ENCODE measurements at places on chromosomes 6 and 20. TPM values are rescaled to one million over a fixed set of nuclear protein-coding genes. Genes with fewer than 3 reads are reported as not detected.

DNA sequence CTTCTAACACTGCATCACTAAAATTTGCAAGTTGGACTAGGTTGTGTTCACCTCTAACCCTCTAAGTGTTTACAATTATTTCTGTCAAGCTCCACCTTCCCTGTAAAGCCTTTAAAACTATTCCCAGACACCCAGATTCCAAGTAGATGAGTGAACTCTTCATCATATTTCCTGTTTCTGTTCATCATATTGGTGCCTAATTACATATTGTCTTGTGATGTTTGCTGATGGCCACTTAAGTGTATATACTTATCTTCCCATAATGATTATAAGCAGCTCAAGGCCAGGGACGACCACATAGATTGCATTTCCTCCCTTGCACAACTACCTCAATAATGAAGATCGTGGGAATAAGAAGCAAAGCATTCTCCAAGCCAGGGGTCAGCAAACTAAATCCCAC lies 16.8 kb downstream of the TNFRSF21 start:
- no peak for DNase-seq

GRCh38 chr6:147514831-147515230 lies 6.3 kb downstream of the SAMD5 start:
- DNase-seq: no peak

- no peak for DNase-seq
Measured at GRCh38 chr6:43283905-43284304, 14.2 kb upstream of the SLC22A7 start.

DNA sequence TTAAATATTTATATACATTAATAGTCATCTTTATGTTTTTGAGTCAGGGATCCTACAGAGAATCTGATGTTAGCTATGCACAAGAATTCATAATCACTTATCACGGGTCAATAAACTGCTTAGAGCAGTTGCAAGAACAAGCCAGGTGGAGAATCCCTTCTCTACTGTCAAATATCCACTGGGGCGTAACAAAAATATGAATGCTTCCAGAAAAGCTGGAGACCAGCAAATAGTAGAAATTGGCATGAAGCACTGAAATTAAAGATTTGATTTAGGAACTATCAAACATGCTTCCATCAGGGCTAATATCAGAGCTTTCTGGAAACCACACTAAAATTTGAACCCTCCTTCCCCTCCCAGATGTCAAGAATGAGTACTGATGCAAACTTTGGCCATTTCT lies 37.3 kb downstream of the ADGRG6 start:
- DNase-seq: no peak

DNA sequence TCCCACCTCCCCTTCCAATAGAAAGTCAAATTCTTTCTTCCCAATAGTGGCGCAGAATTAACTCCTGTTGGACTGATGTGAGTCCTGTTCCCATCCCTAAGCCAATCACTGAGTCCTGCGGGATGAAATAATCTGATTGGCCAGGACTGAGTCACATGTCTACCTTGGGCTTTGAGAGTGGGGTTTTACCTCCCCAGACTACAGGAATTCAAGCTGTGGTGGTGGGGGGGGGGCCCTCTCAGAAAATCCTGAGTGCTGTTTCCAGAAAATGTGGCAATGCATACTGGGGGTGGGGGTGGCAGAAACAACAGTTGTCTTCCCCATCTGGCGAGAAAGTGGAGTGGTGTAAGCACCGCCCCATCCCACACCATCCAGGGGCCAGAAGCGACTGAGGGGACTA lies 65.7 kb downstream of the CTCFL start:
- DNase-seq: no peak

- no peak for DNase-seq
Measured at GRCh38 chr20:57240581-57241362, 25.7 kb downstream of the BMP7 start.

- no peak for DNase-seq
Measured at GRCh38 chr20:52145587-52145986, 46.0 kb downstream of the ZFP64 start.

DNA sequence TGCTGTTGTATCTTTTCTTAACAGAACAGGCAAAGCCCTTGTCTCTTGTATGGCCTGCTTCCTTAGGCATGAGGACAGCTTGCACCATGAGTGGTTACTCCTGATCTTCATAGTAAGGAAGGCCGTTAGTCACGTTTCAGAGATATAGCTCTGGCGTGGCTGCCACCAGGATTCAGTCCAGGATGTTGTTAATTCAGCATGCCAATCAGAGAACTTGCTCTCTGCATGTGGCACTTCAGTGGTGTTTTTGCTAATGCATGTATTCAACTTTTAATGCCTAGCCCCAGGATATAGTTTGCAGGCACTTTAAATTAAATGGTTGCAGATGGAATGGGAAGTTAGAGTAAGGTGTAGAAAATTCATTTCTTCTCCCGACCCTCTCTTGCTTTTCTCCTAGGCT lies 20.0 kb downstream of the ARFGEF2 start:
- DNase-seq: no peak

GRCh38 chr6:38057994-38058393 lies 238.5 kb downstream of the ZFAND3 start:
- DNase-seq: no peak

GRCh38 chr6:70586114-70586513 lies 19.4 kb downstream of the SDHAF4 start:
- DNase-seq: no peak

GRCh38 chr6:20438462-20439070 lies 36.9 kb downstream of the E2F3 start:
- DNase-seq: no peak

DNA sequence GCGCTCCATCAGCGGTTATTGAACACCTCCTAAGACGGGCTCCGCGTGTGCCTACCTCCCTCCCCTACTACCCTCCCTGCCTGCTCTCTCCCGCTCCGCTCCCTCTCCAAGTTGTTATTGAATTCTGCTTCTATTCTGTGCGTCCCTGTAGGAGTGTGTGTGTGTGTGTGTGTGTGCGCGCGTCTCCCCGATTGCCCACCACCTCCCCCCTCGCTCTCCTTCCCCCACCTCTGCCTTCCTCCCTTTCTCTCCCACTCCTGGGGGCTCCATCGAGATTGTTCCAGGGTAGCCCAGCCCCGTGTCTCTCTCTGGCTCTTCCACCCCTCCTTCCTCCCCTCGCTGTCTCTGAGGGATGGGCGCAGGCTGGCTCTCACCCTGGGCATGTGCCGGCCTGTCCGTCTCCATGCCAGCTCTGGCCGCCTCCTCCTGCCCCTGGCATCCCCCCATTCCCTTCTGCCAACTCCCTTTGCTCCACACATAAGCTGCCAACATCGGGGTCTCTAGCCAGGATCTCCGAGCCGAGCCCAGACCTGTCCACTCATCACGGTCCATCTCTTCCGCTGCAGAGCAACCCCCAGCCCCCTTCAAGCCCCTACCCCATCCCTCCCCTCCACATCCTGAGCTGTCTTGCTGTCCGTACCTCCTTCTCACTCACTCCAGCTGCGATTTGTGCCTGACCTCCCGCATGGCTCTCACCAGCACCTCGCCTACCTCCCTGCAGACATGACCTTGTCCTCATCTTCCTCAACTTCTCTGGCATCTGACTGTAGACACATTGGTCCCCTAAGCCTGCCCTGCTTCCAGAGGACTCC lies 68.5 kb downstream of the SRC start:
- DNase-seq: no peak

- DNase-seq: no peak
Measured at GRCh38 chr6:144681334-144681733, 396.2 kb downstream of the UTRN start.

DNA sequence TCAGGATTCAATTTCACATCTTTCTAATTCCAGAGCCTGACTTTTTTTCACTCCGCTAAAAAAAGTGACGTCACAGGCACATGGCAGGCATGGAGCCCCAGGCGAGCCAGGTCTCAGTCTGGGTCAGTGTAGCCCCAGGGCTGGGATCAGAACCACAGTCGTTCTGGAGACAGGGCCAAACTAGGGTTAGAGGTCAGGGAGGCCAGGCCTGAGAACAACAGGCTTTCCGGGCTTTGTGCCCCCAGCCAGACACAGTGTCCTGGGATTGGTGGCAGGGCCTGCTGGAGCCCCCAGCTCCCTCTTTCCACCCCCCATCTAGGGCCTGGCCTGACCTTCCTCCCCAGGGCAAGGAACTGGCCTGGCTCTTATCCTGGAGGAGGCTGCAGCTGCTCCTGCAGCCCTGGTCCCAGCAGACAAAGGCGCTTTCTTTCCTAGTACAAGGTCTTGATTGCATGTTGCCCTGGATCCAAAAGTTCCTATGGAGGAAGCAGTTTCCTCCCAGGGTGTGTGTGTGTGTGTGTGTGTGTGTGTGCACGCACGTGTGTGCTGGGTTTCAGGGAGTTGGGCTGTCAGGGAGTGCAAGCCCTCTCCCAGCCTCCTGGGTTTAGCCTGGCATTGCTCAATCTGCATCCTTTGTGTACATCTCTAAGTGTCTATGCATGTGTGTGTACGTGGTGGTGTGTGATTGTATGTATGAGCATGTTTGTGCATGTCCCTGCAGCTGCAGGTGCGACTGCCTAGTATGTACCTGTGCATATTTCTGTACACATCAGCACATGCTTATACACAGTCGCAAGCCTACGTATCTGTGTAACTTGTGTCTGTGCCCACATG lies 26.5 kb upstream of the EMILIN3 start:
- no peak for DNase-seq

DNA sequence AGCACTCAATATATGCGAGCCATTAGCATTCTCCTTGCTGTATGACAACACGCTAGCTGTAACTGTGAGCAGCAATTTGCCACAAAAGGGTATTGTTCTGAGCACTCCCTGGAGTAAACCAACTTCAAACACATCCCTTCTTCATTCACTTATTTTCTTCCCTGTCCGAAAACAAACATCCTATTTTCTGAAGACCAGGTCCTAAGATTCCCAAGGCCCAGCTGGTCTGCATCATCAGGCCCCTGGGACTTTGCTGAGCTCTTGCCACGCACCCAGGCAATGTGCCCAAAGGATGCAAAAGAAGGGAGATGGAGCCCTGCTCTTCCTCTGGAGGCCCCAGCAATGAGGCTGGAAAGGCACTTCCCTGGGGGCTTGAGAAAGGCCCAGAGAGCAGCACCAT lies 118.1 kb downstream of the PREX1 start:
- no peak for DNase-seq

DNA sequence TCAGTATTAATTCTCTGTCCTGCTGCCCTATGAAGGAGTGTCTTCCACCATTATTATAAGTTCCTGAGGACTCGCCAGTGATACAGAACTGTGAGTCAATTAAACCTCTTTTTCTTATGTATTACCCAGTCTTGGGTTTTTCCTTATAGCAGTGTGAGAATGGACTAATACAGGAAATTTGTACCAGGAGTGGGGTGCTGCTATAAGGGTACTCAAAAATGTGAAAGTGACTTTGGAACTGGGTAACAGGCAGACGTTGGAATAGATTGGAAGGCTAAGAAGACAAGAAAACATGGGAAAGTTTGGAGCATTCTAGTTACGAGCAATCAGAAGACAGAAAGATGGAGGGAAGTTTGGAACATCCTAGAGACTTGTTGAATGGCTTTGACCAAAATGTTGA lies 616.7 kb upstream of the EPHA7 start:
- no peak for DNase-seq

- no peak for DNase-seq
Measured at GRCh38 chr6:53251033-53251672, 97.6 kb downstream of the ELOVL5 start.

- DNase-seq: no peak
Measured at GRCh38 chr6:137751768-137752560, 115.1 kb upstream of the TNFAIP3 start.

DNA sequence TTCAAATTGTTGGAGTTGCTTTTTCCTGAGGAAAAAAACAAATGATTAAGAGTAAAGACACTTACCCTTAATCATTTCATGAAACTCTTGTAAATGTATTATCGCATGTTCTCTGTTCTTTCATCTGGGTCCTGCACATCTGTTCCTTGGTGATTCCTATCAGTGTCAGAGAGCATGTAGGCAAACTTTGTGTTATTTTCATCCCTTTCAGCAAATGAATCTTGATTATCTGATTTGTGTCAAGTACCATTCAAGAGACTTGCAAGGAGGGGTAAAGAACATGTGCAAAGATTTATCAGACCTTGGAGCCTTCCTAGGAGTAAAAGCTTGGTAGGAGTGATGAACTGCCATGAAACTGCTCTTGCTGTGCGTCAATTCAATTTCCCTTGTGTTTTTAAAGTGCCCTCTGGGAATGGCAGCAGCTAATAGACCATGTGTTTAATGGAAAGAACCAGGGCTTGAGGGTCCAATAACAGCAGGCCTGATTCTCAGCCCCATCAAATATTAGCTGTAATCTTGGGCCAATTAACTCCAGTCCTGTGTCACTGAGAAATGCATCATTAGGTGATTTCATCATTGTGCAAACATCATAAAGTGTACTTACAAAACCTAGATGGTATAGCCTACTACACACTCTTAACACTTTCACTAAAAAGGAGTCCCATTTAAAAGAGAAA lies 118.9 kb upstream of the CEP85L start:
- no peak for DNase-seq

GRCh38 chr6:14009431-14009830 lies 84.7 kb downstream of the RNF182 start:
- no peak for DNase-seq

DNA sequence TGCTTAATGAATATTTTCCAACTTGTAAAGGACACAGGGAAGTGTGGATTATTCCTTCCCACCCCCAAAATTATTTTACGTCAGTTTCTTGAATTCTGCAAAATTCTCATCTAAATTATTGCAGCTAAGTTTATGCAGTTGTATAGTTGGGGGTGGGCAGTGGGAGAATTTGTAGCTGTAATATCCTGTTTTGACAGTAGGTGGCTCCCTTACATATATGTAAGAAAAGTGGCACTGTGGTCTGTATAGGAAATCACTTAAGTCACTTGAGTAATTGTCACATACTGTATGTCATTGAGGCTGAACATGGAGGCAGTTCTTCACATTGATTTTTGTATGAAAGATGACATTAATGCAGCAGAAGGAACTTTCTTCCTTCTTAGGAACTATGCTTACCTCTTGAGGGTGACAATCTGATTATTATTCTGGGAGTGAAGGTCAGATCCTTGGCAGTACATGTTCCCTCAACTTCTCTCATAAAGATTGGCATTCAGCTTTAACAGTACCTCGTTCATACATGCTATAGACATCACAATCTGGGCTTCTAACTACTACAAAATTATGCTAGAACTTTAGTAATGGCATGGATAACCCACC lies 14.6 kb upstream of the CFAP206 start:
- DNase-seq: no peak

- no peak for DNase-seq
Measured at GRCh38 chr20:17403461-17403860, 127.7 kb downstream of the BFSP1 start.

GRCh38 chr20:25539742-25540672 lies 45.3 kb downstream of the NINL start:
- DNase-seq: no peak

- DNase-seq: no peak
Measured at GRCh38 chr6:42507901-42508300, 55.9 kb upstream of the UBR2 start.

- DNase-seq: no peak
Measured at GRCh38 chr6:150006961-150007464, 18.3 kb downstream of the RAET1L start.

Gene GLO1
- total RNA-seq: 63.1 TPM

Gene RIPOR2
- 6.0 TPM for total RNA-seq

Gene ZBP1
- 4.1 TPM for total RNA-seq

Gene CLPSL1
- total RNA-seq: not detected

Gene HRH3
- total RNA-seq: not detected

Gene NFKBIE
- 5.5 TPM for total RNA-seq

Gene OOEP
- total RNA-seq: not detected

Gene TPX2
- 1.5 TPM for total RNA-seq

Gene HLA-G
- 0.85 TPM for total RNA-seq

Gene NUP153
- total RNA-seq: 44.6 TPM

Gene SAMD3
- 1.8 TPM for total RNA-seq

Gene MAP3K5
- 73.6 TPM for total RNA-seq

Gene MYMX
- not detected for total RNA-seq
